ENCODE measurements at places on chromosomes 12 and 14. TPM values are rescaled to one million over a fixed set of nuclear protein-coding genes. Genes with fewer than 3 reads are reported as not detected.

- DNase-seq, result no peak
- H3K27me3 ChIP-seq, result peaks cover 3% of the 10 kb centered on the region
- H3K36me3 ChIP-seq, result no peaks in the 10 kb centered on the region
- peaks cover 5% of the 10 kb centered on the region for H3K4me1 ChIP-seq
Observed at GRCh38 chr12:43104494-43104893, 447.5 kb downstream of the ADAMTS20 start.

MIPOL1 gene
- 4.4 TPM for total RNA-seq

CCDC60 gene
- not detected for total RNA-seq

TCHP gene
- 20.4 TPM for total RNA-seq

SMCO2 gene
- not detected for total RNA-seq

ADGRD1 gene
- not detected for total RNA-seq

DNA sequence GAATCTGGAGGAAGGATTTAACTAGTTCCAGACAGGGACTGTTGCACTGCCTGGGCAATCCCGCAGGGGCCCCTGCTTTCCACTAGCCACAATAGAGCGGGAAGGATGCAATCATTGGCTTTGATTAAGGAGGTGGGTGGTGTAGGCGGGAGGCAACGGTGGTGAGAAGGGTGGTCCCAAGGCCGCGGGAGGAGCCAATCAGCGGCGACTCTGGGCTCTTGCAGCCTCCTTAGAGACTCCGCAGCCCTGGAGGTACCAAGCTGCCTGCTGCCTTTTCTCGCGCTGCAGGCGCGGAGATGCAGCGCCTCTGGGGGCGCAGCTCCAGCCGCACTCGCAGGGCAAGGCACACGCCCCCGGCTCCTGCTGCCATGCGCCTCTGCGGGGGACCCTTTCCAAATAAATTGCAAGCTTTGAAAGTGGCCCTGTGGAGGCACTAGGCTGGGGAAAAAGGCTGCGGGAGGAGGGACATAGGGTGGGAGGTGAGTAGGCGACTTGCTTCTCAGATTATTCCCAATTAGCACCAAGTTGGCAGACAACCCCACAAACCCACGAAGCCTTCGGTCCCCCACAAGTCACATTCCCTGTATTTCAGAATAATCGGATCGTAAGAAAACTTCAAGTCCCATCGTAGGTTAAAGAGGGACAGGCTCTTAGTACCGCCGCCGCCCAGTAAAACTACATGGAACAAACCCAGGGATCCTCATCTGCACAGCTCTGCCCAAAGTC, 858 bp upstream of the KCNA1 start:
- H3K4me3 ChIP-seq, result no peak overlapping the region
- no peak overlapping the region for H3K27ac ChIP-seq
- DNase-seq, result no peak
- H3K36me3 ChIP-seq, result peaks cover 4% of the 10 kb centered on the region
- peaks cover 37% of the 10 kb centered on the region for H3K27me3 ChIP-seq

DNA sequence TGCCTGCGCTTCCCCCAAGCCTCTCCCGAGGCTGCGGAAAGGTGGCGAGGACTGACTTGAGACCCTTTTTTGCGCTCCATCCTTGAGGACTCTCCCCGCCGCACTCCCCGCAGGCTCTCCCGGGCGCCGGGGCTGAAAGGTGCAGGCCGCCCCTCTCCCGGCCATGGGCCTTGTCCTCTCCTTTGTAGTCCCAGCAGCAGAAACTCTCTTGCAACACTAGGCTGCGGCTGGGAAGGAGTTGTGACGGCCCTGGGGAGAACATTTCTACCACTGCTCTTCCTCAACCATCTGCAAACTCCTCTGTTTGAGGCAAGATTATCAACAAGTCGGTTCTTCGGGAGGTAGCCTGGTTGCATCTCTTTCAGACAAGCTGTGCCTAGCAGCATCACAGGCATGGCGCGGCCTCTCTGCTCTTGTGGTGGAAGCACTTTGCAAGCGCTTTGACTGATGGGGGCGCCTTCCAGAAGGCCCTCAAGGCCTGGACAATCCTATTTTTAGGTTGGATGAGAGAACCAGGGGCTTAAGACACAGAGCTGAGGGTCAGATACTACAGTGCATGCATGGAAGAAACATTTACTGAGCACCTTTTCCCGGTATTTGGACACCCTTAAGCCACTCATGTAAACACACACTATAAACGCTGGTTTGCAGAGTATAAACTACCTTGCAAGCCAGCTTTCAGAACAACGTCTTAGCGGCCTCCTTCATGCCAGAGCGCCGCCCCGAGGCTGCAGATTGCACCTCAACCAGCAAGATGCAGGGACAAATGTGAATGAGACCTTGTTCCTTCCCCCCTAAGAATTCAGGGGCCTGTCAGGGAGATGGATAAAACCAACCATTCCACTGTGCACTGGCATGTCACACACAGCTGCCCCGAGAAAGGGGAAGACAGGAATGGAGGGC, 1.2 kb upstream of the PRIMA1 start:
- H3K36me3 ChIP-seq, result peaks cover 11% of the 10 kb centered on the region
- no peak overlapping the region for H3K4me3 ChIP-seq
- no peak for DNase-seq

DNA sequence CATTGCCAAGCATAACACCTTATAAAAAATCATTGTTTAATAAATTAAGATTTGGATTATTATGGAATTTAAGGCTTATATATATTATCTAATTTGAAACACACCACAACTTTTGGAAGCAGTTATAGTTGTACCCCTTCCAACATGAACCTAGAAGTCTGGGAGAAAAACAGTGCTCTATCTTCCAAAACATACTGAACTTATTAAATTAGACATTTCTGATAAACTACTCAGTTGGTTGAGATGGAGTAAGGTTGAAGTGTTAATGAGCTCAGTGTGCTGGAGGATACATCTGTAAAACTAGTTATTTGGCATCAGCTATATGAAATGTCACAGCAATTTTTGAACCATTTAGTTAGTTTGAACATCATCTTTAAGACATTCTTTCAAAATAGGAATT, 227.4 kb downstream of the ALX1 start:
- no peaks in the 10 kb centered on the region for H3K36me3 ChIP-seq
- no peaks in the 10 kb centered on the region for H3K27me3 ChIP-seq
- DNase-seq, result no peak
- H3K4me1 ChIP-seq, result no peaks in the 10 kb centered on the region
- H3K4me3 ChIP-seq, result no peak overlapping the region

MDGA2 gene
- not detected for total RNA-seq

AMN gene
- not detected for total RNA-seq

RNASE7 gene
- total RNA-seq, result not detected

DNA sequence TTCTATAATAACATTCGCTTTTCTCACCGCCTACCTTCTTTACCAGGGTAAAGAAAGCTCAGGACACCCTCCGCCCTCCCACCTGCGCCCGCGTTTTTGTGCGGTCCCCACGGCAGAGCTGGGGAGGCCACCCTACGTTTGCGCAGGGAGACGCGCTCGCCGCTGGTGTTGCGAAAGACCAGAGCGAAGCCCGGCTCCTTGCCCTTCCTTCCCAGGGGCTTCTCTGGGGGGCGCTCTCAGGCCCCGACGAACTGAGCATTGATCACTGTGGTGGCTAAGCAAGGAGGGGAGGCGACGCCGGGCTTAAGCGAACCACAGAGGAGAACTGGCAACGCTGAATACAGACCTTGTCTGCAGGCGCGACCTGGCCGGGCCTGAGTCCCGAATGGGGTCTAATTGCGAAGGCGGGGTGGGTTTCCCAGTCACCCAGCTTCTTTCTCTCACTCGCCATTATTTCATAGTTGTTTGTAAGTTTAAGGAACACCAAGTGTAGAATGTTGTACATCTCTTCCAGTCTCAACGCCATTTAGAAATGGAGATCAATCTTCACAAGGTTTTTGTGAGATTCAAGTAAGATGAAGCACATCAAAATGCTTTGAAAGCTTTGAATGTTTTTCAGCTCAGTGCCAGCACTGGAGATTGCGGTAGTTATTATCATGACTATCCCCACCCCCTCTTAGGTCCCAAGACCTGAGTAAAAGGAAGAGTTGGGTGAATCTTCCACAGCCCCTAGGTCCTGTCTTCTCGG, 1.7 kb upstream of the NKX2-1 start:
- peaks cover 64% of the 10 kb centered on the region for H3K27me3 ChIP-seq
- no peak overlapping the region for H3K4me3 ChIP-seq
- peaks cover 5% of the 10 kb centered on the region for H3K4me1 ChIP-seq
- no peak for DNase-seq

GRCh38 chr12:70246580-70246979, 3.3 kb downstream of the CNOT2 start:
- H3K27ac ChIP-seq, result peak overlapping the region; percentile 74
- peaks cover 5% of the 10 kb centered on the region for H3K27me3 ChIP-seq
- peak; percentile 35 for DNase-seq

- no peak for DNase-seq
- H3K27ac ChIP-seq, result no peak overlapping the region
- H3K4me1 ChIP-seq, result no peaks in the 10 kb centered on the region
- H3K27me3 ChIP-seq, result peaks cover 2% of the 10 kb centered on the region
- no peaks in the 10 kb centered on the region for H3K36me3 ChIP-seq
Observed at GRCh38 chr12:22361785-22362184, 27.3 kb upstream of the ST8SIA1 start.

DNA sequence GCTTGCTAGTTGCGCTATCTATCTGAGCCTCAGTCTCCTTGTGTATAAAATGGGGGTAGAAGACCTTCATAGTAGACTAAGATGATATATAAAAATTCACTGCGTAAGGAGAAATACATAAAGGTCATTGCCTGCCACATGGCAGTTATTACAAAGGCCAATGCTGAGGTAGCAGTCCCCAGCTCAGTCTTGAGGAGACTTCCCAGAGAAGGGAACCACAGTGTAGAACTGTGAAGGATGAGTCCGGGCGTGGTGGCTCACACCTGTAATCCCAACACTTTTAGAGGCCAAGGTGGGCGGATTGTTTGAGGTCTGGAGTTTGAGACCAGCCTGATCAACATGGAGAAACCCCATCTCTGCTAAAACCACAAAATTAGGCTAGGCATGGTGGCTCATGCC, 17.1 kb upstream of the SP7 start:
- peaks cover 18% of the 10 kb centered on the region for H3K4me1 ChIP-seq
- H3K4me3 ChIP-seq, result no peak overlapping the region
- no peak for DNase-seq
- no peak overlapping the region for H3K27ac ChIP-seq
- H3K27me3 ChIP-seq, result peaks cover 3% of the 10 kb centered on the region
- no peaks in the 10 kb centered on the region for H3K36me3 ChIP-seq

GRCh38 chr12:49796606-49797448, 31.4 kb downstream of the NCKAP5L start:
- 0 out of 2 replicates have a peak, but pooled peaks cover 4% of the 10 kb centered on the region for H3K36me3 ChIP-seq
- H3K27me3 ChIP-seq, result peaks cover 2% of the 10 kb centered on the region
- no peak overlapping the region for H3K27ac ChIP-seq

DNA sequence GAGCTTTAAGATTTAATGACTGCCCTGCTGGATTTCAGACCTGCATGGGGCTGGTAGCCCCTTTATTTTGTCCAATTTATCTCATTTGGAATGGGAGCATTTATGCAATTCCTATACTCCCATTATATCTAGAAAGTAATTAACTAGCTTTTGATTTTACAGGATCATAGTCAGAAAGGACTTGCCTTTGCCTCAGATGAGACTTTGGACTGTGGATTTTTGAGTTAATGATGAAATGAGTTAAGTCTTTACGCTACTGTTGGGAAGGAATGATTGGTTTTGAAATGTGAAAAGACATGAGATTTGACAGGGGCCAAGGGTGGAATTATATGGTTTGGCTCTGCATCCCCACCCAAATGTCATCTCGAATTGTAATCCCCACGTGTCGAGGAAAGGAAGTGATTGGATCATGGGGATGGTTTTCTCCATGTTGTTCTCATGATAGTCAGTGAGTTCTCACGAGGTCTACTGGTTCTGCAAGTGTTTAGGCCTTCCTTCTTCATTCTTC, 213.1 kb upstream of the DCN start:
- DNase-seq, result no peak
- no peaks in the 10 kb centered on the region for H3K4me1 ChIP-seq
- H3K27me3 ChIP-seq, result peaks cover 2% of the 10 kb centered on the region
- no peak overlapping the region for H3K27ac ChIP-seq

DNA sequence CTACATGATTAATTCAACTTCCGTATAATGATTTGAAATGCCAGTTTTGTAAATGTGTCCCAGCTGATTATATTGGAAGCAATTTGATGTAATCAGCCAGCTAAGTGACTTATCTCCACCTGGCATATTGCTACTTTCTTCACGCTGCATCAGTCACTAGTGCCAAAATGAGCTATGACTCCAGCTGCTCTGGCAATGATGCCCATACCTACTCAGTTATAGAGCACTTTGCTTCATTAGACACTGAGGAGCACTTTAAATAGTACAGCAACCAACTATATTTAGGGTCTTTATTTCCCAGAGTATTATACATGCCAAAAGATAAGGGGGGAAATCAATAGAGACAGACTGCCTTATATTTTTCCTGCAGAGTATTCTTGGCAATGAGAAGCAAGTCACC, 67.9 kb upstream of the LIN7A start:
- no peak overlapping the region for H3K27ac ChIP-seq
- no peaks in the 10 kb centered on the region for H3K4me1 ChIP-seq
- no peaks in the 10 kb centered on the region for H3K36me3 ChIP-seq
- DNase-seq, result no peak
- no peaks in the 10 kb centered on the region for H3K27me3 ChIP-seq

DNA sequence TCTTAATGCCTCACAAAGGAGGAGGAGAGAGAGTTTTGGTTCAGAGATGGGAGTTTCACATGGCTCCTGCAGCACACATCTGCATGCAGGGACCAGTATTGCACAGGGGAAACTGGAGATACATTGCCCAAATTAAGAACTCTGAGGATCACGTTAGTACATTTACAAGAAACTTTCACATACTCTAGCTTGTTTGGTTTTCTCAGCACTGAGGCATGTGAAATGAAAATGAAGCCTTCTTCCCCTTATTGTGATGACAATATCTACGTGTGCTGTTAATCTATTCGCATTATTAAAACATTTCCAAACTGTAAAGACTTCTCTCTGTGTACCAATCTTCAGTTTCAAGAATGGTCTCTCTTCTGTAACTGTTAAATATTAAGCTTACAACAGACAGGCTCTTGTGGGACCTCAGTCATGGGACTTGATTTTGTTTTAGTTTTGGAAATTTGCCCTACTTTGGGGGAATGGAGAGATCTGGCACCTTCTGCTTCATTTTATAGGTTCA, 124.7 kb downstream of the DAAM1 start:
- no peaks in the 10 kb centered on the region for H3K27me3 ChIP-seq
- no peak overlapping the region for H3K27ac ChIP-seq
- H3K4me3 ChIP-seq, result no peak overlapping the region
- peaks cover 10% of the 10 kb centered on the region for H3K4me1 ChIP-seq
- no peaks in the 10 kb centered on the region for H3K36me3 ChIP-seq

GRCh38 chr12:10130042-10130441, at the start of gene CLEC7A:
Gene CLEC7A, minus strand, starts transcription at chr12:10130199. Its CDS starts 117 bp downstream, at chr12:10130082.
- H3K4me3 ChIP-seq, result no peak within 1 kb of the TSS
- no peak for DNase-seq
- H3K27ac ChIP-seq, result no peak within 1 kb of the TSS
- peaks cover 20% of the 10 kb centered on the region for H3K4me1 ChIP-seq
- H3K36me3 ChIP-seq, result no peaks in the 10 kb centered on the region
